ENCODE measurements at places on chromosomes 13 and 19. TPM values are rescaled to one million over a fixed set of nuclear protein-coding genes. Genes with fewer than 3 reads are reported as not detected.
A peak's percentile ranks its signal among the peaks of the same experiment; 100 is the strongest.

DNA sequence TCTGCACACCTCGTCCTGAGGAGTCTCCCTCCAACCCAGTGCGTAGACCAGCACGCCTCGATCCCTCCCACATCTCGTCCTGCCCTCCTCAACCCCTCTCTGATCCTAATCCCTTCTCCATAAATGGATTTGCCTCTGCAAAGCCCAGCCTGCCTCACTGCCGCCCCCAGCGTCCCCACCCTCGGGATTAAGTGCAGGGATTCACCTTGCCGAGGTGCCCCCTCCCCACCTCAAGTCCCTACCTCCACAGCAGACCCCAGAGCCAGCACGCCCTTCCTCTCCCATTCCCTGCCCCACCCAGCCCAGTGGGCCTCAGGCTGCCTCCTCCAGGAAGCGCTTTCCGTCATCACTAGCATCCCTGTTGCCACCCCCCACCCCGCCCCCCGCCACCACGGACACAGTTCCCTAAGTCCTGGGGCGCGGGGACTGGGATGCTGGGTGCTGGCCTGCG is 4.0 kb downstream of the KLF16 start:
- no peak for DNase-seq

DNA sequence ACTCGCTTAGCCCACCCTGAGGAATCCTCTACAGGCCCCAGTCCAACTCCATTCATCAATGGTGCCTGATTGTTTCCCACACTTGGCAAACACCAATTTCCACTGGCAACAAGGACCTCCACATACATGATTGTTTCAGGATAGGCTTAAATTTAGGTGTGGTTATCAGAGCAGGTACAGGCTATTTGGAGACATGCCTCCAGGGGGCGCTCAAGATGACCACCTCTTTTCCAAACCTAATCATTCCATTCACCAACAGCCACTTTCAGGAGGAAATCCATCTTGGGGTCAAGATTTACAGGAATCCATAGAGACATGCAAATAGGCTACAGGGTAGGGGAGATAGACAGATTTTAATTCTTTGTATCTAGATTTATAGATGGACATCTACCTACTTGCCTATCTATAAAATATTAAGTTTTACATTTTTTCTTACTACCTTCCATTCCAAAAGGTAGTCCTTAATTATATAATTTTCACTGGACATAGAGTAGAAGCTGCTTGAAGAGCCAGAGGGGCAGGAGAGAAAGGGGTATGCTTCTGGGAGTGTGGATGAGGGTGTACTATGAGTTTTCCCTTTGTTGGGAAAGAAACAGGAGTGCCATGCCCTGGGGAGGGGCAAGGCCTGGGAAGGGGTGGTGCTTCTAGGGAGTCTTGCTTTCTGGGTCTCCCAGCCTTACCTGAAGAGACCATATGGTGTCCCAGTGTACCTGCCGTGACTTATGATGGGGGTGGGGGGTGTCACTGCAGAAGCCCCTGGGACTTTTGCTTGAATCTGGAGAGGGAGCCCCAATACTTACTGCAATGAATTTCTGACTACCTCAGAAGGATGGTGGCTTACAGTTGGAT is 14.1 kb upstream of the PCDH8 start:
- peak; percentile 7 for DNase-seq

DNA sequence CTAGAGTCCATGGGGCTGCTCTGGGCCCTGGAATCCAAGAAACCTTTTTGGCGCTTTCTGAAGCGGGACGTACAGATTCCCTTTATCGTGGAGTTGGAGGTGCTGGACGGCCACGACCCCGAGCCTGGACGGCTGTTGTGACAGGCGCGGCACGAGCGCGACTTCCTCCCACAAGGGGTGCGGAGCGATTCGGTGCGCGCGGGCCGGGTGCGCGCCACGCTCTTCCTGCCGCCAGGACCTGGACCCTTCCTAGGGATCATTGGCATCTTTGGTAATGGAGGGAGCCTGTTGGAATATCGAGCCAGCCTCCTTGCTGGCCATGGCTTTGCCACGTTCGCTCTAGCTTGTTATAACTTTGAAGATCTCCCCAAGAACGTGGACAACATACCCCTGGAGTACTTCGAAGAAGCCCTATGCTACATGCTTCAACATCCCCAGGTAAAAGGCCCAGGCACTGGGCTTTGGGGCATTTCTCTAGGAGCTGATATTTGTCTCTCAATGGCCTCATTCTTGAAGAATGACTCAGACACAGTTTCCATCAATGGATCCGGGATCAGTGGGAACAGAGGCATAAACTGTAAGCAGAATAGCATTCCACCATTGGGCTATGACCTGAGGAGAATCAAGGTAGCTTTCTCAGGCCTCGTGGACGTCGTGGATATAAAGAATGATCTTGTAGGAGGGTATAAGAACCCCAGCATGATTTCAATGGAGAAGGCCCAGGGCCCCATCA is 3.5 kb upstream of the ZFP82 start:
- DNase-seq: no peak

- no peak for DNase-seq
These were observed 158.8 kb downstream of the RGCC start for GRCh38 chr13:41616151-41616550.

The ERICH4 gene
- total RNA-seq: not detected
